Natural killer cell treated with Interleukin-12 subunit alpha and Interleukin-12 subunit beta and Interleukin-15 and Interleukin-18, amount 100 ng/mL, for 72 hours (primary cell): ENCODE measurements at places on chromosomes 6 and 20. TPM values are rescaled to one million over a fixed set of nuclear protein-coding genes. Genes with fewer than 3 reads are reported as not detected.

MDFI gene
- not detected for total RNA-seq

FUT9 gene
- not detected for total RNA-seq

IL17F gene
- 56.3 TPM for total RNA-seq

NEU1 gene
- total RNA-seq: 46.6 TPM

MPIG6B gene
- total RNA-seq: not detected

FRK gene
- not detected for total RNA-seq

SOX4 gene
- total RNA-seq: 0.98 TPM

PTPN1 gene
- total RNA-seq: 105 TPM

AIF1 gene
- 9.3 TPM for total RNA-seq

PLA2G7 gene
- total RNA-seq: not detected

RUNX2 gene
- 6.7 TPM for total RNA-seq

NR2E1 gene
- not detected for total RNA-seq

MCM8 gene
- total RNA-seq: 34.1 TPM

RIPK1 gene
- total RNA-seq: 41.4 TPM

ZNF334 gene
- total RNA-seq: 0.78 TPM

ANKRD66 gene
- not detected for total RNA-seq

ALDH5A1 gene
- 3.1 TPM for total RNA-seq

ACAT2 gene
- total RNA-seq: 70.0 TPM

SNAP91 gene
- total RNA-seq: not detected

BPIFA1 gene
- total RNA-seq: not detected

NHLRC1 gene
- total RNA-seq: 1.3 TPM

LY86 gene
- not detected for total RNA-seq

OXT gene
- not detected for total RNA-seq

CDC25B gene
- 84.1 TPM for total RNA-seq

RBBP8NL gene
- total RNA-seq: not detected

TEAD3 gene
- total RNA-seq: 0.24 TPM

CST1 gene
- total RNA-seq: not detected

SIRPD gene
- total RNA-seq: not detected

FABP7 gene
- not detected for total RNA-seq

TAF4 gene
- total RNA-seq: 53.6 TPM

IMPG1 gene
- not detected for total RNA-seq

EFCAB8 gene
- 3.1 TPM for total RNA-seq

LGSN gene
- not detected for total RNA-seq

ATAT1 gene
- 15.8 TPM for total RNA-seq
